Sciatic nerve (tissue), 2 donors: ENCODE measurements at places on chromosomes 13 and 19. TPM values are rescaled to one million over a fixed set of nuclear protein-coding genes. Genes with fewer than 3 reads are reported as not detected.
A peak's percentile ranks its signal among the peaks of the same experiment; 100 is the strongest.

Gene MAST3
- total RNA-seq: 20.1 TPM

- no peak for DNase-seq
Measured at GRCh38 chr19:4600893-4601292, 38.4 kb upstream of the TNFAIP8L1 start.

Gene PAF1
- 38.7 TPM for total RNA-seq

Gene MAP3K10
- 19.8 TPM for total RNA-seq

Gene CGB3
- total RNA-seq: not detected

- DNase-seq: no peak
Measured at GRCh38 chr13:112532837-112533745, 54.9 kb downstream of the TUBGCP3 start.

GRCh38 chr19:10104130-10104513, 1.6 kb upstream of the ANGPTL6 start:
- DNase-seq: no peak

- peak; percentile 90 for DNase-seq
Measured at GRCh38 chr13:40069173-40070044, 413.9 kb downstream of the COG6 start.

GRCh38 chr19:6706633-6706958, 13.9 kb downstream of the C3 start:
- DNase-seq: no peak

DNA sequence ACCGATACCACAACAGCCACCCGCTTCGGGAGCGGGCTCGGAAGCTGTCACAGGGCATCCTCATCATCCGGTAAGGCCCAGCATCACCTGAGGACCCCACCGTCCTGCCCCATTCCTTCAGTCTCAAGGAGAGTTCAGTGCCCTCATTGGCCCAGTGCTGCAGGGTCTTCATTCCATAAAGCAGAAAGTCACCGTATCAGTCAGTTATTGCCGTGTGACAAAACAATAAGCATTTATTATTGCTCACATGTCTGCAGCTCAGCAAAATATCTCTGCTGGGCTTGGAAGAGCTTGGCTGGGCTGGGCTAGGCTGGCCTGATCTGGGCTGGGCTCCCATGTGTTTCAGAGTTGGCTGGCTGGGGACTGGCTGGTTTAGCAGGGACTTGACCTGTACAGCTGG, 8.1 kb upstream of the MRI1 start:
- DNase-seq: no peak

GRCh38 chr19:42200116-42200715, 17.3 kb downstream of the DEDD2 start:
- DNase-seq: no peak

GRCh38 chr19:32873247-32873959, 3.8 kb upstream of the SLC7A9 start:
- DNase-seq: no peak

DNA sequence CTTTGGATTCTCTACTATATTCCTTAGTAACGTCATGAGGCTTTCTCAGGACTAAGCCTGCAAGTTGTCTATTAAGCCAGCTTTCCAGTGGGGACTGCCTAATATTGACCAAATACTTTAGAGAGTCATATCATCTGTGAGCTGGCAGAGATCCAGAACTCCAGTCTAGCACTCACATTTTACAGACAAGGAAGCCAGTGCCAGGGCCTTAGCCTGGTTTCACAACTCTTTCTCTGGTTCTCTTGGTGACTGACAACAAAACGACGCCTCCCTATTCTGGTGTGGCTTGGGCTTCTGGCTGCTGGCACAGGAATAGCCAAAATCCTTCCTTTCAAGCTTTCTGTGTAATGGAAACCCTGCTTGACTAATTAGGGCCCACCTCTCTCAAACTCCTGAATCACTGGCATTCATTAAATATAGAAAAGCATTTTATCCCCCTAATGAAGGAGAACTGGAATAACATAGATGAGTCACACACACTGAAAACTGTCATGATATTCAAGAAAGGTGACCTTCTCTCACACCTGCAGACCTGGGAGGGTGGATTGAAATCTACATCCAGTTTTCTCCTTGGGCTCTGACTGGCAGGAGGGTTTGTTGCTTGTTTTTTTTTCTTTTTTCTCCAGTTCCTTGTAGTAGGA, 75.2 kb upstream of the UBL3 start:
- DNase-seq: peak; percentile 69

- DNase-seq: no peak
Measured at GRCh38 chr13:83905641-83906040, 23.4 kb upstream of the SLITRK1 start.

- no peak for DNase-seq
Measured at GRCh38 chr13:40562975-40563349, 103.5 kb downstream of the FOXO1 start.

- no peak for DNase-seq
Measured at GRCh38 chr13:40777809-40778175, 6.8 kb upstream of the MRPS31 start.

DNA sequence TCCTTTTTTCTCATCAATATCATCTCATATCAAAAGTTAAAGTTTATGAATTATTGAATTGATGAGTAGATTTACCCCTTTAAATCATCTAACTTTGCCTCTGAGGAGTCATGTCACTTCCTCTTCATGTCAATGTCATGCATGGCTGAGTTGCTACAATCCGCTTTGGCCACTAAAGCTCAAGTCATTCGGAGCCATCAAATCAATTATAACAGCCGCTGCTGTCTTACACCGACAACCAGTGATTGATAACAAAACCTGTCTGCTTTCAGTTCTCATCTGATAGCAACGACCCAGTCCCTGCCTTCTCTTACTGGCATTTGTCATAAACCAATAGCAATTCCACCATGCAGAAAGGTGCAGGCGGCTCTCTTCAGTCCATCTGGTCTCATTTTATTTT, 429.3 kb downstream of the DIAPH3 start:
- DNase-seq: no peak

Gene LRRC63
- 0.49 TPM for total RNA-seq

GRCh38 chr13:107642831-107643230, 572.5 kb downstream of the LIG4 start:
- DNase-seq: no peak

Gene ACP7
- 1.6 TPM for total RNA-seq

GRCh38 chr19:10681658-10682057, 19.6 kb upstream of the QTRT1 start:
- DNase-seq: no peak

Gene PRR22
- total RNA-seq: 1.0 TPM

- no peak for DNase-seq
Measured at GRCh38 chr13:80336776-80337287, 4.1 kb downstream of the SPRY2 start.

Gene OR7A5
- total RNA-seq: 0.22 TPM

GRCh38 chr19:21604351-21604926, 99.0 kb downstream of the ZNF429 start:
- DNase-seq: no peak

Gene COL5A3
- 47.5 TPM for total RNA-seq

Gene PRDX2
- total RNA-seq: 117 TPM

Gene CNFN
- total RNA-seq: 0.76 TPM

- no peak for DNase-seq
Measured at GRCh38 chr13:86900906-86901305, 770.3 kb upstream of the SLITRK5 start.

- DNase-seq: no peak
Measured at GRCh38 chr13:102873653-102874052, 27.8 kb downstream of the ERCC5 start.

GRCh38 chr13:29006359-29006850, 186.3 kb downstream of the MTUS2 start:
- DNase-seq: no peak

DNA sequence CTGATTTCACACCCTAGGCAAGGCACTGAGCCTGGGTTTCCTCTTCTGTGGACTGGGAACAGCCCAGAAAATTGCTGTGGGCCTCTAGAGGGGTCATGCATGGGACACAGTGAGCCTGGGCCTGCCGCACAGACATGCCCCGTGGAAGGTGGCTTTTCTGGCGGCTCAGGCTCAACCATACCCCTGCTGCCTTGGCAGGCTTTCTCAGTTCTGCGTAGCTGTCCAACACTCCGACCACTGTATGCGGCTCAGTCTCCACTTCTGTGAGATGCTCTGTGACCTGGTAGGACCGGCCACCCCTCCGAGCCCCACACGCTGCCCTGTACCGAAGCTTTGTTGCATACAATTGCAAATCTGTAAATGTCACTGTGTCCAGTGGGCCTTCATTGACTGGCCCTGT, 126.3 kb downstream of the UQCRFS1 start:
- DNase-seq: no peak

DNA sequence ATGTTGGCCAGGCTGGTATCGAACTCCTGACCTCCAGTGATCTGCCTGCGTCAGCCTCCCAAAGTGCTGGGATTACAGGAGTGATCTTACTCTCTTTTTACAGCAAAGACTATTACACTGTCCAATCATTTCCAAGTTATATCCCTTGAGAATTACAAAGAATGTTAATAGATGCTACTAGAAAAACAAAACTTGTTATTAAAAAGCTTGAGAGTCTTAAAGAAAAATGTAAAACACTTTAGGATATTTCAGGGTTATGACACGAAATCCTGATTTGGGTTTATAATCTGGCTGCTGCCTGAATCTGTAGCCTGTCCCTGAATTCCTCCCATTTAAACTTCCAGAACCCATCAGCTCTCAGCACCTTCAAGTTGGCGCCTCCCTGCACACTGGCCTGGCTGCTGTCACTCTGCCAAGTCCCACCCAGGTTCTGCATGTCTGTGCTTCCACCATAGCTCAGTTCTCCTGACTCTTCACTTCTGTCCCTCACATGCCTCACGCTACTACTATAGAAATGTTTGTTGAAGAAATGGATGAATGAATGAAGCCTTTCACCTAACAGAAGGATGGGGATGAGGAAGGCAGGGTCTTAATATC, 55.8 kb upstream of the RFXAP start:
- no peak for DNase-seq

- DNase-seq: no peak
Measured at GRCh38 chr13:48654511-48654910, 782 bp downstream of the CYSLTR2 start.

DNA sequence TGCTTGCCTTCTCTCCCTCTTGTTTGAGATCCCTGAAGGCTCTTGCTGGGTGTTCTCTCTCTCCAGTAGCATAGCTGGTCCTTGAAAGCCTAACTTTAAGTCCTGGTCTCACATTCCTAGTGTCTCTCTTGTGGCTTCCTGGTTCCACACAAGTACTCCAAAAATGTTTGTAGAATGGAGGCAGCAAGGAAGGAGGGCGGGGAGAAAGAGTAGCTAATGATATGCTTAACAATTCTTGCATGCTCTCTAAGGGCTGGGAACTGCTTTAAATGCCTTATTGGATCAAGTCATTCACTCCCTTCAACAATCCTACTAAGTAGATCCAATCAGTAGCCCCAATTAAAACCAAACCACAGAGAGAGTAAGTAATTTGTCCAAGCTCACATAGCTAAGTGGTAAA, 357.3 kb downstream of the KLF5 start:
- no peak for DNase-seq

Gene KLK6
- 8.8 TPM for total RNA-seq

DNA sequence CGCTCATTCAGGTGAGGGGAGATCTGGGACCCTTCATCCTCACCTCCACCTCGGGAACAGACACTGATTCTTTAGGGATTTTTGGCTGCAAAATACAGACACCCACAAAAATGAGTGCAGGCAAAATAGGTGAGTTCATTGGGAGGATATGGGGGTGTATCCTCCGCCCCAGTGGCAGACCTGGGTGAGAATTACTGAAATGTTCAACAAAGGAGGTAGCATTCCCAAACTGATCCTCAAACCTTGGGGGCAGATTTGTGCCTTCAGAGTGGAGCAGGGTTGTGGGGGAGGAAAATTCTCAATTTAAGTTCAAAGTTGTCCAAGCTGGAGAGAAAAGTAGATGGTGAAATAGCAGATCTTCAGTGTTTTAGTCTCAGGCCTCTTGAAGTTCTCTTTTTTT, 31.3 kb upstream of the SIN3B start:
- DNase-seq: no peak

DNA sequence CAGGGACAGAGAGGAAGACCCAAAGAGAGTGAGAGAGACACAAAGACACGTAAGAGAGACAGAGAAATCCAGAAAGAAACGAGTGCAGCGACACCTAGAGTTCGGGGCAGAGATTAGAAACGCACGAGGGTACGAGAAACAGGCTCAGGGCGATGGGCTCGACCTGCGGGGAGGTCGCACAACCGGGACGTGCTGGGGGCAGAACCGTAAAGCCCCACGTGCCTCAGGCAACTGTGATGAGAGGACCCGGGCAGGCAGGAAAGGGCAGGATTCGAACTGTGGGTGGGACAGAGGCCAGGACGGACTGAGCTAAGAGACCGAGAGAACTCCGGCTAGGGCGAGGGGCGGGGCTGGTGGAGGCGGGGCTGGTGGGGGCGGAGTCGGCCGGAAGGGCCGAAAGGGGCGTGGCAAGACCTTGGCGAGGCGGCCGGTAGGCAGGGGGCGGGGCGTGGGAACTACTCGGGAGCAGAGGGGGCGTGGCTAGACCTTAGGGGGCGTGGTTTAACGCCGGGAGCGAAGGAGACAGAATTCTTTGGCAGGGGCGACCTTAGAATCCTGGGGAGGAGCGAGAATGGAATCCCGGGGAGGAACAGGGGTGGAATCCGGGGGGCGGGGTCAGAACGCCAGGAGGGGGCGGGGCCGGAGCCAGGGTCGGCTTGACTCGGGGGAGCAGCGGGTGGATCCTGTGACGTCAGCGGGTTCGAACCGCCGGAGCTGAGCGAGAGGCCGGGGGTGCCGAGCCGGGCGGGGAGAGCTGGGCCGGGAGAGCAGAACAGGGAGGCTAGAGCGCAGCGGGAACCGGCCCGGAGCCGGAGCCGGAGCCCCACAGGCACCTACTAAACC, at the start of gene NECTIN2:
Gene NECTIN2 (plus strand): TSS at position 686 of the 843 bp plus-strand sequence. CDS start 229 bp downstream, outside the sequence.
- DNase-seq: peak; percentile 100

Gene ADAMTS10
- total RNA-seq: 60.1 TPM

DNA sequence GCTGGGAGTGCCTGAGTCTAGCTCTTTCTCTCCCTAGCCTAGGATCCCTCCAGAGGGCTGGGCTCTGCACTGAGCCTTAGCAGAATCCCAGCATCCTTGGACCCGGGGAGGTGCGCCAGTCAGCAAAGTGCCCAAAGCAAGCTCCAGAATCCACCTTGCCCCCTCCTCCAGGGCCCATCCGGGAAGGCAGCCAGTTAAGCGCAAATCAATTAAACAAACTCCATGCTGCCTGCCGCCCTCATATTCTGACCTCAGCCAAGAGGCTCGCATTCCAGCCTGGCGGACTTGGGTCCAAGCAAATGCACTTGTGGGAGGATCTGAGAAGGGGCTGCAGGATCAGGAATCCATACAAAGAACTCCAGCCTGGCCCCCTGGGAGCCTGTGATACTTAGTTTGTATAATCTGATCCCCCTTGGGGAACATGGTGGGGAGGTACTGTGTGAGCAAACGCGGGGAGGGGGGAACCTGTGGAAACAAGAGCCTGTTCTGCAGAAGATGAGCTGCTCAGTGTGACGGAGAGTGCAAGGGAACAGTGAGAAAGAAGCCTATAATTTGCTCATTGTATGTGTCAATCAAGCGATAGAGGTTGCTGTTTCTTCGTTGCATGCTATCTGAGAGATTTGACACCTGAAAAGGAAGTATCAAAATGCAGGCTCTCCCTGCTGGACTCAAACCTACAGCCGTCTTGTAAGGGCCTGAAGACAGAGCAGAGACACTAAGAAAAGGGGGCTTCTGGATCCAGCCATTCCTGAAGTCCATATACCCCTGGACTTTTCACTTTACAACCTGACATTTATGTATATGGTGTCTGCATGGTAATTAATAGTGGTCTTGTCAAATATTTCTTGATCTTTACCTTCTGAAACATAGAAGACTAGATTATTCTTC, 29.4 kb downstream of the ZNRF4 start:
- DNase-seq: no peak

GRCh38 chr19:48350856-48351255, 12.9 kb downstream of the TMEM143 start:
- no peak for DNase-seq

GRCh38 chr13:67844574-67844973, 614.4 kb upstream of the PCDH9 start:
- DNase-seq: no peak

- no peak for DNase-seq
Measured at GRCh38 chr19:4557971-4558941, 1.2 kb downstream of the SEMA6B start.

Gene LYPD3
- total RNA-seq: 1.6 TPM
